ENCODE measurements at places on chromosomes 4 and X.

GRCh38 chr4:173346074-173346473, 11.9 kb upstream of the HMGB2 start:
- DNase-seq, result no peak

GRCh38 chr4:87360338-87360935, 30.6 kb downstream of the HSD17B11 start:
- DNase-seq, result no peak

DNA sequence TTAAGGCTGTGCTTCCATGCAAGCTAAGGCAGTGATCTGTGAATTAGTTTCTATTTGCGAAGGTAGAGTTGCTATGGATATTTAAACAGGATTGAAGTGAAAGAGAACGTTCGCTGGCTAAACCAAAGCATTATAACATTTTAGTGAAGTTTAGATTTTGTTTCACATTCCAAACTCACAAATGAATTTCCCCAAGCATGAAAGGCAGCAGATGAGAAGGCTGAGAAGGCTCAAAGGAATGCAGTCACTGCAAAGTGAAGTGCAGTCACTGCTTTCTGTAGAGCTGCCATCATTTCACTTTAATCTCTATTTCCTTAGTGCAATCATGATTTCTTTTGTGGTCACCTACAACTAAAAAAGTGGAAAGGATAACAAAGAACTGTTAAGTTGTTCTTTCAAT, 334.7 kb upstream of the NR3C2 start:
- no peak for DNase-seq

DNA sequence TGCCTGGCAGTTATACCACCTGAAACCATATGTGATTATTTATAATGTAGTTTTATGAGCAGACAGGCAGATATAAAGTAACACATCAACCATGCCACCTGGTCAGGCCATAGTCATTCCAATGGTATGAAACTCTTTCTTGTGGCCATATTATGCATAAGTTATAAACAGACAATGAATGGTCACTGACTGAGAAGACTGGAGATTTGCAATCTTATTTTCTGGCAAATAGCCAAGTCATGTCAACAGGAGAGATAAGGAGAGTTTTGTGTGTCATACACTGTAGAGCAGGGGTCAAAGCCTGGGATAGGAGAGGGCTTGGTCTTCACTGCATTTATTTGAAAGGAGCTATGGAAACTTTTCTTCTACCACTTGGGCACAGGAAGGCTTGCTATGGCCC, 29.5 kb downstream of the SORBS2 start:
- DNase-seq, result no peak

GRCh38 chrX:8237718-8238117, 66.7 kb upstream of the VCX2 start:
- DNase-seq, result no peak

DNA sequence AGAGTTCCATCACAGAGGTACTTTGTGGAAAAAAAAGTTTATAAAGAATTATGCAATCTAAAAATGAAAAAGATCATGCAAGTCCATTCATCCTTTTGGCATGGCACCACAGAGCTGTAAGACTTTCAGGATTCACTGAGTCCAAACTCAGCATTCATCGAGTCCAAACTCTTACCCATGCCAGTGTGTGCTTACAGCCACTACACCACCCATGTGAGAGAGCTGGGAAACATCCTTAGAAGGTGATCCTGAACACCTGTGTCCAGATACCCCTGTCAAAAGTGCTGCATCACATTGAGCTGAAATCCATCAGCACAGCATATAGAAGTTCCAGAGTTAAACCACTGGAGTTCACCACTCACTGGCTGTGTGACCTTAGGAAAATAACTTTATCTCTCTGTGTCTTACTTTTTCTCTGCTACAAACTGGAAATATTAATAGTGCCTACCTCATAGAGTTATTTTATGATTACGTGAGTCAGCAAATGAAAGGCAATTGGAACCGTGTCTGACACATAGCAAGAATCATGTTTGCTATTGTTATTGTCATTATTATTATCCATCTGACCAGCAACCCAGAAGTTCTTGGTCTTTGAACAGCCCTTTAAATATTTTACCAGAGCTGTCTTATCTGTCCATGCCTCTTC, 115.0 kb upstream of the FTHL17 start:
- no peak for DNase-seq

GRCh38 chr4:119124352-119124751, 11.3 kb upstream of the MYOZ2 start:
- DNase-seq, result peak; percentile 63

DNA sequence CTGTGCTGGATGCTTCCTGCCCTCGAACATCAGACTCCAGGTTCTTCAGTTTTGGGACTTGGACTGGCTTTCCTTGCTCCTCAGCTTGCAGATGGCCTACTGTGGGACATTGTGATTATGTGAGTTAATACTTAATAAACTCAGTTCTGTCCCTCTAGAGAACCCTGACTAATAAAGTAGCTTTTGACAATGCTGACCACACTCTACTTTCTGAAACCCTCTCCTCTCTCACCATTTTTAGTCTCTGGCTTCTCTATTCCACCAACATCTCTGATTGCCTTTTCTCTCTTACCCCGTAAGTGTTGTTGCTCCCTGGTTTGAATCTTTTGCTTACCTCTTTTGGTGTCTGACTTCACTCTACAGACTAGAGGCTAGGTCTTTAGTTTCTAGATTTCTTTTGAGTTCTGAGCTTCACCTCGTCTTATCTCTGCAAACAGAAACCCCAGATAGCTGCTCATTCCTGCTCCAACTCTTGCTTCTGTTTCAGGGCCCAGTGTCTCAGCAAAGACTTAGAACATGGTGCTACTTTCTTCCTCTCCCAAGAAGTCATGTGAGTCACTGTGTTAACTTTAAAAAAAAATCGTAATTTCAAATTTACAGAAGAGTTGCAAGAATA, 11.4 kb downstream of the TMSB4X start:
- DNase-seq, result no peak

DNA sequence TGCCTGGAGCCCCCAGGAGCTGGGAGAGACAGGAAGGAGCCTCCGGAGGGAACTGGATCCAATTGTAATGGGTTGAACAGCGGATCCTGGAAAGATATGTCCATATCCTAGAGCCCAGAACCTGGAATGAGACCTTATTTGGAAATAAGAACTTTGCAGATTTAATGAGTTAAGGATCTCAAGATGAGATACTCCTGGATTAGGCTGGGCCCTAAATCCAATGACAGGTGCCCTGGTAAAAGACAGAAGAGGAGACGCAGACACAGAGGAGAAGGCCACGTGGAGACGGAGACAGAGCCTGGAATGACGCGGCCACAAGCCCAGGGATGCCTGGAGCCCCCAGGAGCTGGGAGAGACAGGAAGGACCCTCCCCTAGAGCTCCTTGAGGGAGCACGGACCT, 34.1 kb downstream of the P2RY8 start:
- no peak for DNase-seq
